Activated CD4-positive, alpha-beta T cell treated with anti-CD3 and anti-CD28 coated beads, Interleukin-2, amount 10 ng/mL, durations not matched to agents 7 days and 5 days (primary cell): ENCODE measurements at places on chromosomes 4 and X. TPM values are rescaled to one million over a fixed set of nuclear protein-coding genes. Genes with fewer than 3 reads are reported as not detected.
A peak's percentile ranks its signal among the peaks of the same experiment; 100 is the strongest.

GRCh38 chrX:21700275-21700674 lies 42.1 kb upstream of the KLHL34 start:
- H3K27ac ChIP-seq = no peak overlapping the region
- no peaks in the 10 kb centered on the region for H3K36me3 ChIP-seq
- no peaks in the 10 kb centered on the region for H3K4me1 ChIP-seq

GRCh38 chrX:148457279-148457678 lies 43.1 kb upstream of the AFF2 start:
- H3K4me3 ChIP-seq = no peak overlapping the region
- H3K27ac ChIP-seq = no peak overlapping the region
- H3K4me1 ChIP-seq = peaks cover 3% of the 10 kb centered on the region
- H3K27me3 ChIP-seq = no peaks in the 10 kb centered on the region

GRCh38 chr4:181608181-181608580 lies 635.0 kb upstream of the TENM3 start:
- no peaks in the 10 kb centered on the region for H3K36me3 ChIP-seq
- no peak overlapping the region for H3K4me3 ChIP-seq
- DNase-seq = no peak
- no peaks in the 10 kb centered on the region for H3K4me1 ChIP-seq

- H3K36me3 ChIP-seq = peaks cover 8% of the 10 kb centered on the region
- H3K27ac ChIP-seq = peak overlapping the region; percentile 92
- H3K4me1 ChIP-seq = peaks cover 53% of the 10 kb centered on the region
- DNase-seq = no peak
Measured at GRCh38 chrX:10110316-10110935, 46.3 kb upstream of the CLCN4 start.

Gene TRIM75
- not detected for total RNA-seq

DNA sequence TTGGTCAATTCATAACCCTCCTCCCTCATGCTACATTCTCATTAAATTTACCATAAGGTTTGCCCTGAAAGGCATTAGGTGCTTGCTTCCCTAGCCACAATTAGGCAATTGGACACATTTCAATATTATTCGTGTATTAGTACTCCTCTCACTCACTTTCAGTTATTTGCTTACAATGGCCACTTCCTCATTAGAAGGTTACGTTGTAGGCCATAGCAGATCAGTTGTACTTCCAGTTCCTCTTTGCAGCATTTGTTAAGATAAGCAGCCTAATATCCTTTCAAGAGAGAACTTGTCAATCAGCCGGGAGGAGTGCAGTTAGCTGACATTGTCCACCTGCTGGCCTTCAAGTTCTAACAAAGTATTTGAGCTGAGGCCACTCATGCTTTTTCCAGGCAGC lies 1017.2 kb downstream of the PCDH7 start:
- no peak for DNase-seq
- H3K27ac ChIP-seq = no peak overlapping the region
- H3K4me3 ChIP-seq = no peak overlapping the region
- H3K4me1 ChIP-seq = no peaks in the 10 kb centered on the region

DNA sequence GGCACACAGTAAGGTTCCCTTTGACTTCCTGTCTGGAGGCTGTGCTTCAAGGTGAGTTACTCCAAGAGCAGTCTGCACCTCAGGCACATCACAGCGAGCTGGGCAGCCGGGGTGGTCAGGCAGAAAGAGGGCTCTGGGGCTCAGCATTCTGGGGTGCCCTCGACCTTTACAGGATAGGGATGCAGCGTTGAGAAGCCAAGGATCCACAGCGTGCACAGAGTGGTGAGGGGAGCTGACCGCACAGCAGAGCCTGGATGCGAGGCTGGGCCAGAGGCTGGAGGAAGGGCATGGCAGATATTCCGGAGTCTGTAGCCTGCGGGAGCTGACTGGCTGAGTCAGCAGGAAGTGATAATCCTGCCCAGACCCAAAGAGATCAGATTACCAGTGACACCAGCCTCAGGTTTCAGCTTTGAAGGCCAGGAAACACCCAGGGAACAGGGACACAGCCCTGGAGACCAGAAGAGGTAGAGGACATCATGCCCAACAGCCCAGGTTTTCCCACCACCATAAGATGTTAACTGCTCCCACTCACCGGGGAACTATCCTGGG lies 38.4 kb upstream of the PDLIM3 start:
- no peaks in the 10 kb centered on the region for H3K4me1 ChIP-seq
- no peak overlapping the region for H3K27ac ChIP-seq
- no peak for DNase-seq
- no peak overlapping the region for H3K4me3 ChIP-seq
- no peaks in the 10 kb centered on the region for H3K36me3 ChIP-seq
- peaks cover 9% of the 10 kb centered on the region for H3K27me3 ChIP-seq

Gene CFP
- 45.1 TPM for total RNA-seq

Gene F11
- not detected for total RNA-seq

Gene RASGEF1B
- 2.7 TPM for total RNA-seq

Gene ZNF630
- 0.52 TPM for total RNA-seq

Gene AFP
- total RNA-seq = not detected

DNA sequence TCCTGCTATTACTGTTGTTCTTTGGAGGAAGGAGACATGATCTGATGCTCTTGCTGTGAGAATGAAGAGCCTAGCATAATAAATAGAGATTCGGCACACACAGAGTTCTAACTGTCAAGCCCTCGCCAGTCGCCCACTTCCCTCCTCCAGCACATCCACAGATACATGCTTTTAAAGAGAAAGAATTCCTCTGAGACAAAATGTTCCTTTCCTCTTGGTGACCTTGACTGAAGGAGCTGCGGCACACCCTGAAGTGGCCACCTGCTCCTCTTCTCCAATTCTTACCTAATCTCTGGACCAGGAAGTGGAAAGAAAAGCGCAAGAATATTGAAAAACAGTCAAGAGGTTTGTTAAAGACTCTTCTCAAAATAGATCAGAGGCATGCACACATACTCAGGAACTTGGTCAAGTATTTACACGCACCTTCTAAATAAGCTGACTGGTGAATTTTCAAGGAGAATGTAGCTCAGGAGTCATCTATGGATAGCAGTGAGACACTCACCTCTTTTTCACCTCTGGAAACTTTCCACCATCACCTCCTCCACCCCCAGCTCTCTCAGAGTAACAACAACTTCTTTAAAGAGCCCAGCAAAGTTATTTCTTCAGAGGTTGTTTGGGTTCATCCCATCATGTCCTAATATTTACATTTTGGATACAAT lies 95.4 kb downstream of the PARM1 start:
- no peak overlapping the region for H3K4me3 ChIP-seq
- DNase-seq = no peak
- no peaks in the 10 kb centered on the region for H3K36me3 ChIP-seq
- H3K27me3 ChIP-seq = no peaks in the 10 kb centered on the region
- no peaks in the 10 kb centered on the region for H3K4me1 ChIP-seq

GRCh38 chr4:64095398-64095797 lies 313.9 kb downstream of the TECRL start:
- DNase-seq = no peak
- no peaks in the 10 kb centered on the region for H3K4me1 ChIP-seq
- no peaks in the 10 kb centered on the region for H3K36me3 ChIP-seq
- no peaks in the 10 kb centered on the region for H3K27me3 ChIP-seq
- H3K4me3 ChIP-seq = no peak overlapping the region

Gene SLC30A9
- 34.1 TPM for total RNA-seq

DNA sequence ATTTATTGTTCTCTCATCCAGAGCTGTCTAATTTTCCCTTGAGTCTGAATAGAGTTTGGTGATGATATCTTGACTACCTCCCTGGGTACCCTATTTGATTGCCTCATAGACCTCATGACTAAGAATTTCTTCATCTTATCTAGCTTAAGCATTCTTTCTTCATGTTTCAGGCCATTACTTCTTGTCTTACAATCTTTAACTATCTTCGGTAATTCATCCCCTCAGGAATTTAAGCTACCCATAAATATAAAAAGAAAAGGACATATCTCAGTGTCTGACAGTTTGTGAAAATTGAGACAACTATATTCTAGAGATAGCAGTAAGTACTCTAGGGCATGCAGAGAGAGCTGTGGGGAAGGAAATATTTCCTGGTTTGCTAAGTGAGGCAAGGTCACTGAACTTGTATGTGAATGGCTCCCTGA lies 466.1 kb upstream of the GRID2 start:
- H3K4me3 ChIP-seq = no peak overlapping the region
- H3K27me3 ChIP-seq = no peaks in the 10 kb centered on the region
- DNase-seq = no peak
- no peaks in the 10 kb centered on the region for H3K36me3 ChIP-seq
- no peaks in the 10 kb centered on the region for H3K4me1 ChIP-seq
- no peak overlapping the region for H3K27ac ChIP-seq

Gene BTK
- total RNA-seq = not detected

Gene TMPRSS11B
- total RNA-seq = not detected

Gene PROM1
- not detected for total RNA-seq

DNA sequence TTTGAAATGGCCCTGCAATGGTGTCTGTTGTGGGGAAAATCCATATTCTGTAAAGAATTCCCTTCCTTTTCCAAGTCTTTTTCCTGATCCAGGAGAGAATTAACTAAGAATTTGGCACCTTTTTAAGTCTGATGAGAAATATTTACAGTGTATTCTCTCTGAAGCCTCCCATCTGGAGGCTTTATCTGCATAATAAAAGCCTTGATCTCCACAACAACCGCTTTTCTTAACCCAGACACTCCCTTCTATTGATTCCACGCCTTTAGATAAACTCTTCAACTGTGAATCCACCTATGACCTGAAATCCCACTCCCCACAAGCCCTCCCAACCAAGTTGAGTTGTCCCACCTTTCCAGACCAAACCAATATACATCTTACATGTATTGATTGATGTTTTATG lies 43.1 kb upstream of the TMPRSS11E start:
- H3K4me3 ChIP-seq = no peak overlapping the region
- H3K36me3 ChIP-seq = no peaks in the 10 kb centered on the region
- no peak overlapping the region for H3K27ac ChIP-seq
- H3K27me3 ChIP-seq = no peaks in the 10 kb centered on the region
- no peak for DNase-seq
